ENCODE measurements at places on chromosomes 11 and 22.

DNA sequence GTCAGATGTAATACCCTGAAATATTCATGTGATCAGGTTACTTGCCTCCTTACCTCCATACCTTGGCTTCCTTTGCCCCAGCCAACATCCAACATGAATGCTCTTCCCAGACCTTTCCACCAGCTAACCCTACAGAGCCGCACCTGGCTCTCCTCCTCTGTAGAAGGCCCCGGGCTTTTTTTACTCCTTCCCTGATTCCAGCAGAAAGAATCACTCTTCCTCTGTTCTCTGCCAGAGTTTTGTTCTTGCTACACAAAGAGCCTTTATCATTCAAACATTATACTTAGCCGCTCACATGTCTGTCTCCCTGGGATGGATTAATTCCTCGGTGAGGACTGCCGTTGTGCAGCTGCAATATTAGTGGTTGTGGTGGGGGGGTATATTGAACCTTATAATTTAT is 116.8 kb upstream of the GRAMD1B start:
- no peak for DNase-seq

- DNase-seq: no peak
Observed at GRCh38 chr22:40684728-40685127, 5.4 kb downstream of the MCHR1 start.

GRCh38 chr11:117814204-117814765 is 10.3 kb downstream of the FXYD2 start:
- DNase-seq: no peak

- DNase-seq: no peak
Observed at GRCh38 chr22:49616356-49617231, 211.1 kb downstream of the BRD1 start.

DNA sequence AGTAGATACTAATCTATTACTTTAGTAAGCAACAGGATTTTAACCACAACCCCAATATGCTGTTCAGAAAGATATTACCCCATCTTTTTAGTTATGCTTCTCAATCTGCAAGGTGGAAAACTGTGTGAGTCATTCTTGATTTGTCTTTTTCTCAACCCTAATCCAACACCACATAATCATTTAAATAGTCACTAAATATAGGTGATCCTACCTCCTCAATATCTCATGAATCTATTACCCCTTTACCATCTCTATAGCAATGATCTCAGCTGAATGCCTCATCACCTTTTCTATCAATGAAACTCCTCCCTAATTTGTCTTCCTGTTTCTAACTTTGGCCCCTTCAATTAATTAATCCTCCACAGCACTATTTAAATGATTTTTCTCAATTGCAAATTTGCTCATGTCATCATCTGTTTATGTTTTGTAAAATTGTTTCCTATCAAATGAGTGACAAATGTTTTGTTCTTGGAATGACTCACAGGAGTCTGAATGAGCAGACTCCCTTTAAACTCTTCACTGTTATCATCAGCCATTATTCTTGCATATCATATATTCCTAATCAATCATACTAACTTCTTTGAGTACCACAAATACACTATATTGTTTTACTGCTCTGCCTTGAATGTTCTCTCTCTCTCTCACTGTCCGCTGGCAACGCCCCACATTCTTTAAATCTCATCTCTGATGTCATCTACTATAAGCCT is 26.1 kb downstream of the SNX19 start:
- DNase-seq: no peak

- no peak for DNase-seq
Observed at GRCh38 chr22:28810821-28811491, 10.6 kb upstream of the XBP1 start.

DNA sequence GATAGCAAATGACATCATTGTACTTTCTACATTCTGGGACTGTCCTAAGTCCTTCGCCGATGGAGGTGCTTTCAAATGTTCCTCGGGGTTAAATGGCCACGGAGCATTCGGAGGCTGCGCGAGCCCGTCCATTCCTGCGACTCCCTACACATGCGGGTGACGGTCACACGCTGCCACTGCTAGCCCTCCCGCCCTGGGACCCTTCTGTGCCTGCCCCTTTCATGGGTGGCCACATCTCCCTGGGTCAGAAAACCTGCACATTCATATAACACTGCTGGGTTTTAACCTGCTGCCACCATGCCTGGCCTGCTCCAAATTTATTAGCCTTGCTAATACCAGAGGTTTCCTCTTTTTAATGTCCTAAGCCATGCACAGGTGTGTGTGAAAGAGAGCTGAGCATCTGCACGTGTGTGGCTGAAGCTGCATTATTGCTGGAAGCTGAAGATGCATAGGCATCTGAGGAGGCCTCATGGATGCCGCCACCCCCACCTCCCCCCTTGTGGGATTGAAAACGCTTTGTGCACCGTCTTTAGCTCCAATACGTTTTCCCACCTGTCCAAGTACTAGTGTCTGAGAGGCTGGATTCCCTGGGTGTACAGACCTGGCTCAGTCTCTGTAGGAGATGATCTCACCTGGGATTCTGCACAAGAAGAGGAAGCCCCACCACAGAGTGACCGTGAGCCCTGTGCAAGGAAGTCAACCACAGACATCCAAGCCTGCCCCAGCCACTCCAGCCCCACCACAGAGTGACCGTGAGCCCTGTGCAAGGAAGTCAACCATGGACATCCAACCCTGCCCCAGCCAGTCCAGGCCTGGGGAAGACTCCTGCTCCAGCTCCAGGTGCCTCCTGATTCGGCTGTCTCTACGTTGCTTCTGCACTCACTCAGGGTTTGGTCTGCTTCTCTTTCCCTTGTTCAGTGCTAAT is 626.4 kb downstream of the BRD1 start:
- DNase-seq: no peak

GRCh38 chr11:13487661-13488030 is 8.2 kb downstream of the PTH start:
- DNase-seq: no peak

GRCh38 chr22:24875862-24876506 is 70.0 kb downstream of the SGSM1 start:
- DNase-seq: no peak

GRCh38 chr11:125372088-125372487 is 124.0 kb downstream of the FEZ1 start:
- DNase-seq: no peak

- no peak for DNase-seq
Observed at GRCh38 chr11:34072832-34073231, 21.3 kb downstream of the CAPRIN1 start.

- peak; percentile 2 for DNase-seq
Observed at GRCh38 chr11:4181782-4182721, 87.5 kb downstream of the RRM1 start.

DNA sequence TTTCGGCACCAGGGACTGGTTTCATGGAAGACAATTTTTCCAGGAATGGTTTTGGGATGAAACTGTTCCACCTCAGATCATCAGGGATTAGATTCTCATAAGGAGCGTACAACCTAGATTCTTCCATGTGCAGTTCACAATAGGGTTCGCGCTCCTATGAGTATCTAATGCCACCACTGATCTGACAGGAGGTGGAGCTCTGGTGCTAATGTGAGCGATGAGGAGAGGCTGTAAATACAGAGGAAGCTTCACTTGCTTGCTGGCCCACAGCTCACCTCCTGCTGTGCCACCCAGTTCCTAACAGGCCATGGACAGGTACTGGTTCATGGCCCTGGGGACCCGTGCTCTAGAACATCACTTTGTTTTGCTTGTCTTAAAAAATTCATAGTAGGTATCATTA is 41.8 kb upstream of the AMPD3 start:
- DNase-seq: no peak

- no peak for DNase-seq
Observed at GRCh38 chr11:3182462-3182852, 17.3 kb upstream of the OSBPL5 start.

GRCh38 chr22:33513388-33514338 is 406.6 kb downstream of the LARGE1 start:
- DNase-seq: no peak

GRCh38 chr11:2775083-2775625 is 75.4 kb upstream of the KCNQ1OT1 start:
- no peak for DNase-seq

DNA sequence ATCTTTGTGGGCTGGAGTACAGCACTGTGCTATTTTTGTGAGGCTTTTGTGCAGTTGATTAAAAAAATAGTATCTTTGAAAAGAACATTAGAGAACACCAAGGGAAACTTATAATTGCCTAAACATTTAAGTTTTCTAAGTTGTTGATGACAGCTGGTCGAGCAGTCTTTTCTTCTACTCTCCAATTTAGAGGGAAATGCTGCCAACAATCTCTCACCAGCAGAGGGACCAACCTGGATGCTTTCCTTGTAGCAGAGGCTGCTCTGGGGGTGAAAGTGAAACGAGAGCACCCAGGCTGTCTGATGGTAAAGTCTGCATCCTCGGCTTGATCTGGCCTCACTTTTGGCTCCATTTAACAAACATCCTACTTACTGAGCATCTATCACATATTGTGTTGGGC is 1286.5 kb upstream of the TENM4 start:
- DNase-seq: peak; percentile 13

DNA sequence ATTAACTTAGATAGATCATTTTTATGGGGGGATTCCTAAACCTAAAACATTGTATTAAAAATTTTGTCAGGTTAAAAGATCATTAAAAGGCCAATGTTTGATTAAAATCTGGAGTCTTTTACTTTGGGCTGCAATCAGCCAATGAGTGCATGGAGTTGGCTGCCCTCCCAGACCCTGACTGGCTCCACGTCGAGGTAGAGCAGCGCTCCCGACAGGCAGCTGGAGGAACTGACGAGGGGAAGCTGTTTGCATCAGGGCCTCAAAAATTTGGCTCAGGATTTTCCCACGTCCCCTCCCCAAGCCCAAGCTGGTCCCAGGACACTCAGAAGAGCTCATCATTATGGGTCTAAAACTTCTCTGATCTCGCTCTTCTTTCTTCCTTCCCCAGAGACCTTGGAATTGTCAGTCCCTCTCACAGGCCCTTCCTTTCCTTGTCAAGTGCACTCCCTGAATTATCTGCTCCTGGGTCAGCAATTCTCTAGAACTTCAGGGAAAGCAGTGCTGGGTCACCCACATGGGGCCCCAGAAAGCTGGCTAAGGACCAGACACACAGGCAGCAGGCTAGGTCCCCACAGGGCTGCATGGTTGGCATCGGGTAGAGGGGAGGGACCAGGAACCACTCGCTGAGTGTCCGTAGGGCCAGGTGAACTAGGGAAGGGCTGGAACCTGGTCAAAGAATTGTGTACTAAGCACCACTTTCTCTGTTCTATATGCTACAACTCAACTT is 119.6 kb upstream of the IGLL5 start:
- DNase-seq: no peak

GRCh38 chr11:73705053-73705452 is 55.8 kb downstream of the RAB6A start:
- no peak for DNase-seq

DNA sequence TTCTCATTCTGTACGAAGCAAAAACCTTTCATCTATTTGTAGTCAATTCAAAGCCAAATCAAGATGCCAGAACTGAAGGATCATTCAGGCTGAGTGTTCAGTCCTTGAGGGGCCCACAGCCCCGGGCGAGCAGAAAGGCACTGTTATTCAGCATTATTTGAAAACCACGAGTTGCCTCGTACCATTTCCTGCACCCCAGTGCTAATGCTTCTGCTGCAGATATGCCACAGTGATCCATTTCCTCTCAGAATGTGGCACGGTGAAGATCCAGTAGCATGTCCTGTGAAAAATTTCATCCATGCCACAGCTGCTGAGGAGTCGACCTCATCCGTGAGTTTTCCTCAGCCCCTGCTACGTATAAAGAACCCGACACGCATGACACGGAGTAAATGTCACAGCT is 85.4 kb downstream of the OSBP2 start:
- DNase-seq: no peak

- DNase-seq: no peak
Observed at GRCh38 chr22:28831140-28832072, 31.0 kb upstream of the XBP1 start.

- DNase-seq: no peak
Observed at GRCh38 chr11:33669598-33670249, 30.9 kb downstream of the C11orf91 start.

- no peak for DNase-seq
Observed at GRCh38 chr11:26805001-26805400, 83.1 kb upstream of the SLC5A12 start.

DNA sequence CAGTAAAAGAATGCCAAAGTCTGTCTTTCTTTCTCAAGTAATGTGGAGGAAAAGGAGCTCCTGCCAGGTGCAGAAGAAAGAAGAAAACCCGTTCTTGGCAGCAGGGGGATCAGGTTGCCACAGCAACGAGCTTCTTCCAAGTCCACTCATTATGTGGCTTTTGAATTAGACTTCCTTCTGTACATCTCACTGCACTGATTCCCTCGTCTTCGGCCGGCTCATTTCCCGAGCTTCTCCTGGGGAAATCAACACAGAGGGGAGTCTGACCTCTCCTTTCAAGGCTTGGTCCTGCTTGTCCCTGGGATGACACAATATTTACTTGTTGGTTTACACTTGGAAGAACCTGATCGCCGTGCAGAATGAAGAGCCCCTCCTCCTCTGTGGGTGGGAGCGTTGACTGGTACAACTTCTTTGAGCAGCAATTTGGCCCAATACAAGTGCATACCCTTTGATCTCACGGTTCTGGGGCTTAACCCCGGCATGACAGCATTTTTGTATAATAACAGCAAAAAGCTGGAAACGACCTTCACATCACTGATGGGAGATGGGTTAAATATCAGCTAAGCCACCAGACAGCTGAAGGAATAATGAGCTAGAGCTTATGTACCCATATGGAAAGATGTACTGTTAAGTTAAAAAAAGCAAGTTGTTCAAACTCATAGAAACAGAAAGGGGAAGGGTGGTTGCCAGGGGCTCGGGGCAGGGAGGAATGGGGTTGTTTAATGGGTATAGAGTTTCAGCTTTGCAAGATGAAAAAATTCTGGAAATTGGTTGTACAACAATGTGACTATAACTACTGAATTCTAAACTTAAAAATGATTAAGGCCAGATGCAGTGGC is 35.4 kb downstream of the MCHR1 start:
- DNase-seq: no peak

- no peak for DNase-seq
Observed at GRCh38 chr11:105357146-105357545, 217.6 kb upstream of the CARD18 start.

GRCh38 chr11:34235189-34235588 is 122.6 kb downstream of the ABTB2 start:
- no peak for DNase-seq

- no peak for DNase-seq
Observed at GRCh38 chr22:40534379-40535188, 101.9 kb downstream of the MRTFA start.

GRCh38 chr22:49524362-49524761 is 303.3 kb downstream of the BRD1 start:
- no peak for DNase-seq

GRCh38 chr11:34549271-34549670 is 35.7 kb upstream of the ELF5 start:
- DNase-seq: no peak

DNA sequence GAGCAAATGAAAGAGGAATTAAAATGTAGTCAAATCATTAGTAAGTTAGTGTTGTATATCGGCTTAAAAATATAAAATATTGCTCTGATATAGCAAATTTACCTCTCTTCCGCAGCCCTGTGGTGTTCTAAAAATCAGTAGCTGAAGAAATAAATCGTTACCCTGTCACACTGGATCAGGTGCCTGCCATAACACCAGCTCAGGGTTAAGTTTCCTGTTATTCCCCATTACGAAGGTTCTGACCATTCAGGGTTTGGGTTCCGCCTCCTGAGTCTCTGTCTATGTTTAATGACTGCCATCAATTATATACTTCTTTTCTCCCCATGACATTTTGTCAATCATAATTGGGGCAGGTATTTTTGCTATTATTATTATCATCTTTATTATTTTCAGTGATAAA is 658.5 kb downstream of the OPCML start:
- no peak for DNase-seq

- no peak for DNase-seq
Observed at GRCh38 chr11:102829316-102830000, 14.0 kb downstream of the MMP3 start.

- DNase-seq: no peak
Observed at GRCh38 chr11:123484448-123484847, 54.4 kb downstream of the GRAMD1B start.

Data from HS-5 (cell line).